Fibroblast of the conjunctiva (primary cell): ENCODE measurements at places on chromosomes 1 and 21.

- DNase-seq = no peak
Measured at GRCh38 chr1:201881617-201882016, 7.1 kb upstream of the SHISA4 start.

GRCh38 chr1:183804387-183804786 lies 533 bp upstream of the RGL1 start:
- no peak for DNase-seq

DNA sequence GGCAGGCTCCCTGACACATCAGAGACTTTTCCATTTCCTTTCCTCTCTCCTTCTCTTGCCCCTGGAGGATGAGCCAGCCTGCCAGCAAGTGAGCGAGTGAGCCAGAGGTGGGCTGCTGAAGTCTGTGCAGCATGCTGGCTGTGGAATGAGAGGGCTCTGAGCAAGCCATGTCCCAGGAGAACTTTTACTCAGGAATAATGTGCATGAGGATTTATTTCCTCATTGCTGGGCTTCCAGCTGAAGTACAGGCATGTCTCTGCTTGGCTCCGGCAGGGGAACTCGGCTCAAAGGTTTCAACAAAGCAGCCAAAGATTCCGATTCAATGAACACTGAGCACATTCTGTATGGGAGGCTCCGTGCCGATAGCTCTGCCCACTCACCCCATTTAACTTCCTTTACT lies 43.7 kb downstream of the UBIAD1 start:
- peak; percentile 6 for DNase-seq

- no peak for DNase-seq
Measured at GRCh38 chr1:64135462-64136223, 67.8 kb upstream of the UBE2U start.

GRCh38 chr1:2495546-2495945 lies 19.5 kb downstream of the PLCH2 start:
- DNase-seq = no peak
